ENCODE measurements at places on chromosomes 3 and 15.

DNA sequence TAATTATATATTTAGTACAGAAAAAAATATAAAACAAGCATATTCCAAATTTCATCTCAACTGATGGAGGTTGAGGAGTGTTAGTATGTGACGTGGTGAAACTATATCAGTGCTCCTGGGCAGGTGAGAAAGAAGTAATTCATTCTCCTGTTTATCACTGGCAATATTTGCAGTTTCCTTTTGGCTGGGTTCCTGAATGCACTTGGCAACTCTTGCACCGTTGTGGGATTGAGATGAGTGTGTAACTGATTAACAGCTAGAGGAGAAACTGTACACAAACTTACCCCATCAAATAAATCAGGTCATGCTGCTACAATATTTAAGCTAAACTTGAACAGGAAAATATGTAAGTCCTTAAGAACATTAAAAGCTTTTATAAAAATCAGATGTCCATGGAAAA lies 2.1 kb upstream of the ATP13A4 start:
- DNase-seq = no peak

DNA sequence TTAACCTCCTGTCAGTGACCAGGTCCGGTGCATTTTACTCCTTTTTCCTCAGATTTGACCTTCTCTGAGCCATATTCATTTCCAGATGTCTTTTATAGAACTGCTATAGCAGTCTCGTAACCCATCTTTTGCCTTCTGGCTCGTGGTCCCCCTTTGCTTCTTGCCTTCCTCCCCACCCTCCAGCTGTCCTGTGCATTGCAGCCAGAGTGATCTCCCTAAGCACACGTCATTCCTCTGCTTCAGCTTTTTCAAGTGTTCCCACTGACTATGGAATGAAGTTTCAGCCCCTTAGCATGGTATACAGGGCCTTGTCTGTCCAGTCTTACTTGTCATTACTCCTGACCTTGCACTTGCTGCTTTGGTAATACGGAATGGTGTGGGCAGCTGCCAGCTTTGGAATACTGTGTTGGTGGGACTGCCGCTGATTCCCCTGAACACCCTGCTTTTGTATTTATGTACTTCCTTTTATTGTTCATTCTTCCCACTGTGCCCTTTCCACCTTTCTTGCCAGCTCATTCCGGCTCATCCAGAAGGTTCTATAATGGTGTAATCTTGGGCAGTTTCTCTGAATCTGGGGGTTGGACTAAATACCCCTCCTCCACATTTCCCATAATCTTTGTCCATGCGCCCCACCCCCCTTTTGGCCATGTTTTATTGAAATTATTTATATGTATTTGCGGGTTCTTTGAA lies 38.9 kb downstream of the SLC25A26 start:
- DNase-seq = no peak

DNA sequence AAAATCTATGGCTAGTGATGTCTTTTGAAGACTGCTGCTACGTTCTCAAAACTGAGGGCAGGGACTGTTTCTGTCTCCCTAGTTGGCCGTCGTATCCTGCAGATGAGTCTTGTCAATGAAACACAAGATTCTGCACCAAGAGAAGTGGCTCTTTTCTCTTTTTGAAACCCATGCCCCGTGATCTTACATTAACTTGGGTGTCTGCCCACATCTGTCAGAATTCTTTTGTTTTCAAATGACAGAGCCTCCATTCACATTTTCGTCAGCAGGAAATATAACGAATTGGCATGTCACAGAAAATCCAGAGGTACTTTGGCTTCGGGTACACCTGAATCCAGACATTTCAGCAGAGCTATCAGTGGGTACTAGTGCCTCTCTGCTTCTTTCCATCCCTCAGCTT lies 331.3 kb upstream of the PROK2 start:
- no peak for DNase-seq

GRCh38 chr3:110900576-110900975 lies 171.0 kb upstream of the NECTIN3 start:
- DNase-seq = no peak

- DNase-seq = no peak
Measured at GRCh38 chr15:87703327-87704111, 553.0 kb downstream of the NTRK3 start.

- DNase-seq = no peak
Measured at GRCh38 chr15:48421362-48421761, 90.1 kb downstream of the DUT start.

DNA sequence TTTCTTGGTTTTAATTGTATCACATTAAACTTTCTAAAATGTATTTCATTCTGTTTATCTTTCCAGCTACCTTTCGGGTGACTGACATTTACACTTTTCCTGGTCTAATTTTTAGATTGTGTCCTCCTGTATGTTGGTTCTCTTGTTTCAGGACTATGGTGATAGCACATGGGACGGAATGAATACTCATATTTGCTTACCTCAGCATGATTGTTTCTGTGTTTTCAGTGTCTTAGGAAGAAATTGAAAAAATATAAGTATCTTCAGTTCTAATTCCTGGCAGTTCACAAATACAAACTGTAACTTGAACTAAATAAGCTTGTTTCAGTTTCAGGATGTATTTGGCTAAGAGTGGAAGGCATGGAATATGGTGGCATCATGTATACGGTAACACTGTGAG lies 80.1 kb upstream of the ROBO1 start:
- no peak for DNase-seq

- no peak for DNase-seq
Measured at GRCh38 chr3:28502397-28502937, 153.8 kb upstream of the AZI2 start.

- no peak for DNase-seq
Measured at GRCh38 chr3:169901453-169901852, 9.9 kb upstream of the SAMD7 start.

DNA sequence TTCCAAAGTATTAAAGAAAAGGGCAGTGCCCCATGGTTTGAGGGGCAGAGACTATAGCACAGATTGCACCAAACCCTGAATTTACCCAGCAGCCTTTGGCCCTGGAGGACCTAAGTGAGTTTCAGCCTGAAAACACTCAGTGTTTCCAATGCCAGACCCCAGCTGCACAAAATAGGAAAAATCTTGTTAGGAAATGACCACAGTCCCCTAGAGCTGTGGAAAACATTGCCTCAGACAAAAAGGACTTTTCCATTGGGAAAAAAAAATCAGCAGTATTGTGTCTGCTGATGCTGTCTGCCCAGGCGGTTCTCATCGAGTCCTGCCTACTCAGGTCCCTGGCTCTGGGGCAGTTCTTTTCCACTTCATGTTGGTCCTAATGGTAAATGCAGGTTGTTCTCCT lies 121.7 kb upstream of the DLG1 start:
- no peak for DNase-seq

GRCh38 chr3:49714728-49715550 lies 4.5 kb downstream of the AMIGO3 start:
- DNase-seq = no peak

DNA sequence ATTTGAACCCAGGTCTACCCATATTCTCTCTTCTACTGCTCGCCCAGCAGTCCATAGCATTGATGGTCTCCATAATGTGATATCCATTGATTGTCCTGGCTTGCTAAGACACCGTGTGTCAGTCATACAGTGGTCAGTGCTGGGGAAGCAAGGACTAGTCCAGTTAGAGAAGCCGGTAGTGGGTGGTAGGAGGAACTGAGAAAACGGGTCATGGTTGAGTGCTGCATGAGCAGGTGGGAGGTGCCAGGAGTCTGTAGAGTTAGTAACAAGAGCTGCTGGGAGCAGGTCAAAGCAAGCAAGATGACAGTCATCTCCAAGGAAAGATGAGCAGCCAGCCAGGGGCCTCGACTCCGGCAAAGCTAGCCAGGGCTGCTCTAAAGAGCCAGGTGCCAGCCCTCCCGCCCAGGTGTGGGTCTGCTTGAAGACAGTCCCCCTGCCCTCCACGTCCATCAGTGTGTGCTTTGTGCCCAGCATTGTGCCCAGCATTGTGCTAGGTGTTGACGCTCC lies 29.5 kb upstream of the USP3 start:
- DNase-seq = no peak

GRCh38 chr3:150744041-150744918 lies 18.7 kb downstream of the SIAH2 start:
- DNase-seq = no peak

GRCh38 chr3:149055575-149055974 lies 30.8 kb downstream of the HLTF start:
- DNase-seq = no peak

- DNase-seq = peak; percentile 55
Measured at GRCh38 chr3:16448639-16449070, 64.8 kb downstream of the RFTN1 start.

GRCh38 chr3:138206196-138206595 lies 19.1 kb downstream of the ARMC8 start:
- no peak for DNase-seq

GRCh38 chr3:193830791-193831191 lies 237.8 kb downstream of the OPA1 start:
- no peak for DNase-seq

DNA sequence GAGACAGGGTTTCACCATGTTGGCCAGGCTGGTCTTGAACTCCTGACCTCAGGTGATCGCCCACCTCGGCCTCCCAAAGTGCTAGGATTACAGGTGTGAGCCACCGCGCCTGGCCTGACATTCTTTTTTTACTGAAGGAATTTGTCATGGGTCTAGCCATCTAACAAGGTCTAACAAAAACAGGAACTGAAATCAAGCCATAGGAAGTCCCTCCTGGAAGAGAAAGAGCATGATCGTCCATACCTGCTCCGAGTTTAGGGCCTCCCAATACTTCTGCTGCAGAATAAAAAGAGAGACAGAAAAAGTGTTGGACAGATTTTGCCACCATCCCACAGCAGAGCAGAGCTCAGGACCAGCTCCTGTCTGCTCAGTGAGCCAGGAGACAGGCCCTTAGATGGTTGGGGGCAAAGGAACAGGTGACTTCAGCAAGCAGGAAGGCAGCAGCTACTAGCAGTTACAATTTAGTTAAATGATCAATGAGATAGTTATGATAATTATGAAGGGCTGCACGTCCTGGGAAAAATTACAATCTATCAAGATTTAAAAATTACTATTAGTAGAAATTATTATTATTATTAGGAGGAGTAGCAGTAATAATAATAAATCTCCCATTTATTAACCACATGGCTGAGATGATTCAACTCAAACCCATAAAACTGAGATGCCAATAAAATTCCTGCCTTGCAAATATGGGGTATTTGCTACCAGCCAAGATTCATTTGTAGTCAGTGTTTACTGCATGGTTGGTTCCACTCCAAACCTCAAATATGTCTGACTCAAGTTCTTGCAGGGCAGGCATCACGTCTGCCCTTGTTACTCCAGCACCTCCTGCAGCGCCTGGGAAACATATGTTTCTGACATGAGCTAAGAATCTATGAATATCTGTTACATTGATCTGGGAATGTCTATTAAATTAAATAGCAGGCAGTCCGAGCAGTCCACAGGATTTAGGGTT lies 40.1 kb downstream of the TMEM44 start:
- no peak for DNase-seq

DNA sequence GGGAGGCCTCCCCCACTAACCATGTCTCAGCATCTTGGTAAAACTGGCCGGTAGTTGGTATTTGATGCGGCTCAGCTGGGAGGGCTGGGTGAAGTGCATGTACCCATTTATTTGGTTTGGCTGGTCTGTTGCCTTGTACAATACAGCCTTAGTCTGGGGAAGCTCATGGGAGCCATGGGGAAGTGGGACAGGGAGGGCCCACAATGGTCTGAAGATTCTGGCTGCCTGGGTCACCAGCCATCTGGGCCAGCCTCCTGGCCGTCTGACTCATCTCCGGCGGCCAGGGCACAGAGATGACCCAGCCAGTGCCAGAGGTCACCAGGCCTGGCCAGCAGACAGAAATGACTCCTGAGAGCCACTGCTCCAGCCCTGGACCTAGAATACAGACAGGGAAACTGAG lies 51.6 kb upstream of the SMAD6 start:
- peak; percentile 73 for DNase-seq

- peak; percentile 97 for DNase-seq
Measured at GRCh38 chr15:85494048-85494777, 113.8 kb downstream of the AKAP13 start.

DNA sequence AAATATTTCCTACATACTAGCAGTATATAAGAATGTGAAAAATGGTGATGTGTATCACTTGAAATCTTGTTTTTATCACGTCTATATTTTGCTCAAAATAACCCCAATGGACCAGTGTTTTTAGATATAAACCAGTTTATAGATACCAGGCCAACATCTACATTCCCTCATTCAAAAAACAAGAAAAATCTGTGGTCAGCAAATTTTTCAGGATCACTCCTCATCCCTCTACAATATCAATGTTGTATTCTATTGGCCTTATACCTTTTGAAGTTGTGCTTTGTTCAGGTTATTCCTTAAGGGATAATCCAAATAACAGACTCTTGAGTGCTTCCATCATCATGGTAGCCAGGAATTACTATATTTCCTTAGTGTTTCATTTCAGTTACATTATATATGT lies 332.9 kb upstream of the ARRDC4 start:
- DNase-seq = no peak

DNA sequence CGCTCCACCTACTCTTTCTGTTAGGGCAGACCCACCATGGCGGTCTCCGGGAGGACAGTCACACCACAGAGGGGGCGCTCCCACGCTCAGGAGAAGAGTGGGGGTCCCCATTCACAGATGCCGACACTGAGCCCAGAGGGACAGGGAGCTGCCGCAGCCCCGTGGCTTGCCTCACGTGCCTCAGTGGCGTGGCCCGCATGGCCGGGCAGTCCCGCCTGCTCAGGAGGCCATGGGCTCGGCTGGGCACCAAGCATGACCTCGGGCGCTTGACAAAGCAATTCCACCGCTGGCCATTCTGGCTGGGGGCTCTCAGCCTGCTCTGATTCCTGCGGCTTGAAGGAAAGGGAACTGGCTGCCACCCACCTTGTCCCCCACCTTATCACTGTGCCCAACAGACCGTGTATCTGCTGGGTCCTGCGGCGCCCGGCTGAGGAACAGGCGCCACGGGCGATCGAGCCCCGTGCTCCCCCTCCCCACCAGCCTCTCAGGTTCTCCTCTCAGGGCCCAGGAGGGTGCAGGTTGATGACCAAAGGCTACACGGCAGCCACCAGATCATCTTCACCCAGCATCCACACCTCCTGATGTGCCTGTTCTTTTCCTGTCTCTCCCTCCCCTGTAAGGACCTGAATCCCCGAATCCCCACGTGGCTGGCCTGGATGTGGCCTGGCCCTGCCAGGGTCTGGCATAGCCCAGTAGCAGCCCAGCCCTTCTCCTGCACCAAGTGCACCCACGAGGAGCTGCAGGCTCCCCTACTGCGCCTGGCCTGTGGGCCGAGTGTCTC lies 20.7 kb downstream of the CYFIP1 start:
- DNase-seq = no peak

GRCh38 chr15:35298509-35298908 lies 213.4 kb upstream of the NANOGP8 start:
- DNase-seq = no peak

All from kidney capillary endothelial cell (primary cell).